Small intestine (tissue), 16 donors: ENCODE measurements at places on chromosomes 13 and 19.

- no peak for DNase-seq
Observed at GRCh38 chr19:52959613-52960295, 2.9 kb downstream of the ZNF816 start.

DNA sequence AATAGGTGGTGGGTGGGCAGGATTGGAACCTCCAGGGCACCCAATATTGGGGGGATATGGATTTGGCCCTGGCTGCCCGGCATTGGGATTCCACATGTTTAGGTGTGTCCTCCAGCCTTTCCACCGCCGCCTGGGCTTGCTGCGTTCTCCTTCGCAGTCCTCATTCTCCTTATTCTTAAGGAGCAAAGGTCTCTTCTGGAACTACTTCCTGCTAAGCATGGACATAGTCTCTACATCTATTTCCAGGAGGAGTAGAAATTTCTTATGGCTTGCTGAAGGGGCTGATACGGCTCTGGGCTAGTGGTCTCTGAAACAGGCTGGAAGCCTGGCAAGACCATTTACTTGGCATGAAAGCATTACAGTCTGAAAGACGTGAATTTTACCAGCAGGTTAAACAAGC is 9.2 kb upstream of the FCGBP start:
- peak; percentile 80 for DNase-seq

DNA sequence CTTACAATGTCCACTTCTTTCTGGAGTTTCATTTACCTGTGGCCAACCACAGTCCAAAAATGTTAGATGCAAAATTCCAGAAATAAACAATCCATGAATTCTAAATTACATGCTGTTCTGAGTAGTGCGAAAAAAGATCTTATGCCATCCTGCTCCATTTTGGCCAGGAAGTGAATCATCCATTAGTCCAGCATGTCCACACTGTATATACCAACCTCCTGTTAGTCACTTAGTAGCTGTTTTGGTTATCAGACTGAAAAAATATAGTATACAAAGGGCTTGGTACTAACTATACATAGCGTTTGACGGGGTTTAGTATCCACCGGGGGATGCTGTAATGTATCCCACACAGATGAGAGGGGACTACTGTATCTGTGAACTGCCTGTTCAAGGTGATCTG is 618.0 kb upstream of the ARGLU1 start:
- DNase-seq: no peak

DNA sequence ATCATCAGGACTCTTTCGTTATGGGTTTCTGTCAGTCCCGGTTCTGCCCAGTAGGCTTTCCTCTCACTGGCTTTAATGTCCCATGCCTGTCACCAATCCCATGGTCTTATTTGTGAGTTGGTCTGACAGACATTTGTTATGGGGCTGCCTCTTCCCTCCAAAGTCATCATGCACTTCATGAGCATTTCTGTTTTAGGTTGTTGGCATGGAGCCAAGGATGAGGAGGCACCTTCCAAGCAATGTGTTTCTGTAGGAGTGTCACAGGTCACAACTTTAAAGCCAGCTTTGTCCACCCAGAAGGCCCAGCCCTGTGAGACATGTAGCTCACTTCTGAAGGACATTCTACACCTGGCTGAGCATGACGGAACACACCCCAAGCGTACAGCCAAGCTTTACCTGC is 8.5 kb downstream of the ZNF17 start:
- no peak for DNase-seq

GRCh38 chr19:45592366-45592765 is 7.8 kb upstream of the OPA3 start:
- DNase-seq: no peak

DNA sequence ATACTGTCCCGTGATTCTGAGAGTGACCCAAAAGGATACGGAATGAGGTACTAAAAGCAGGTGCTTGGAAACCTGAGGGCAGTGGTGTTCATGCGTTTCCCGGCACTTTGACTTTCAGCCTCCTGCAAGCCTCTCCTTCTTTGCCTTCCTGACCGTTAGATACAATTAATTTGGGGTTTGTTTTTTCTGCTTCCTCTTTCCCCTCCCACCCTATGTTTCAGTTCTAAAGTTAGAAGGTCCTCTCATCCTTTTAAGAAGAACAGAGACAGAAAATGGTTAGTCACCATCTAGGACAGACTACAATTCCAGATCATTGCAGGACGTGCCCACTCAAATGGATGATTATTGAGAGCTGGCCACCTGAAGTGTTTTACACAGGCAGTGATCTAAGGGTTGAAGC is 1.8 kb upstream of the LILRB4 start:
- DNase-seq: no peak

GRCh38 chr19:4375164-4376027 is 25.0 kb downstream of the SH3GL1 start:
- DNase-seq: peak; percentile 94

GRCh38 chr13:28316836-28317235 is 178.1 kb downstream of the FLT1 start:
- DNase-seq: no peak

GRCh38 chr19:4606921-4607678 is 32.2 kb upstream of the TNFAIP8L1 start:
- DNase-seq: peak; percentile 48

DNA sequence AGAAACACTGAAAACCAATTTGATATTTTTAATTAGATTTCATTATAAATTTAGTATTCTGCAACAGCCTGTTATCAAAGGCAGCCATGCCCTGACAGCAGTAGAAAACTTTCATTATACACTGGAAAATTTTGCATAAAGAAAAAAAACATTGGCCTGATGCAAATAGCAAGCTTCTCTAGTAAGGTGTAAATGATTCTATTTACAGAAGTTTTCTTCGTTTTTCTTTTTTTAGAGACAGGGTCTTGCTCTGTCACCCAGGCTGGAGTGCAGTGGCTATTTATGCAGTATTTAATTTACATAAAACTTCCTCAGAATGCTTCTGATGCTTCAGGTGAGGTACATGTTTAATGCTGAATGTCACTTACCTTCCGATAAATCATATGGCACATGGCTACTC is 67.0 kb downstream of the ABCC4 start:
- DNase-seq: no peak

DNA sequence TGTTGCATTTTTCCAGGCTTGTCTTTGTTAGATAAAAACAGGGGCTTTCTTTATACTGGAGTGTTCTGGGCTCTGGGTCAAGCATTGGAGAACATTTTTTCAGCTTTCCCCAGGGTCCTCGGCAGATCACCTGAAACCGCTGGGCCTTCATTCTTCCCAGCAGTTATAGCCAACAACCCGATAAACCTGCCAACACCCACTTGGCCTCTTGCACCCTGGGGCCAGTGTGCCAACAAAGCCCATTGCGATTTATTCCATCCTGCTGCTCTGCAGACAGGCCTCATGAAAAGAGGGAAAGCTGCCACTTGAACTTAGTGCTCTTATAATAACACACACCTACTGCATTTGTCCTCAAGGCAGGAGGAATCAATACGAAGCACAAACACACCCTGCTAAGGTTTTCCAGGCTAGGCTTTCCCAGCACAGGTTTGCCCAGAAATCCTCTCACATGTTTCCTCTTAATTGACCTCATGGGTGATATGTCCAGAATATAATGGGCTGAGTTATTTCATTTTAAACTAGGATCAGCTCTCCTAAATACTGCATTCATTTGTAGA is 669.3 kb downstream of the LIG4 start:
- DNase-seq: no peak

GRCh38 chr13:73520566-73521289 is 461.9 kb downstream of the KLF5 start:
- DNase-seq: peak; percentile 20

DNA sequence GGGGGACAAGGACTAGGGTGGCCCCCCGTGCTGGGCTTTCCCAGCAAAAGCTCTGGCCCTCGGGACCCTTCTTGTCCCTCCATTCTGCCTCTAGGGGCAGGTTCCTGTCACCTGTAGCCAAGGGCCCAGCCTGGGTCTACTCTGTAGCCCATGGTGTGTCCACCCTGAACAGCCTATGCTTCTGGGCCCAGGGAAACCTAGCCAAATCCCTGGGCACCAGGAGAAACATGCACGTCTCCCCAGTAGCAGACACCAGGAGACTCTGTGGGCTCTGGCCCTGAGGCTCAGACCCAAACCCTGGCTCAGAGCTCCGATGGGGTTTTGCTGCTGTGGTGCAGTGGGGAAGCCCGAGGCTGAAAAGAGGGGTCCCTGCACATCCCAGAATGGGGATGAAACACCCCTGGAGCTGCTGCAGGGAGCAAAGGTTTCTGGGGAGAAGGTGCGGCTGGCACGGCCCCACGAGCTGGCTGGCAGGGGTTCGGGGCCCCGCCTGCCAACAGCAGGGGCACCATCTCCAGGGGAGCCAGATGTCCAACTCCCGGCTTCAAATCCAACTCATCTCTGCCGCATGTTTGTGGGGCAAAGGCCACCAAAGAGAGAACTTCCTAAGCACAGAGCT is 18.2 kb downstream of the CEBPG start:
- DNase-seq: peak; percentile 55

- DNase-seq: peak; percentile 34
Observed at GRCh38 chr13:79740991-79741390, 260.0 kb downstream of the NDFIP2 start.

DNA sequence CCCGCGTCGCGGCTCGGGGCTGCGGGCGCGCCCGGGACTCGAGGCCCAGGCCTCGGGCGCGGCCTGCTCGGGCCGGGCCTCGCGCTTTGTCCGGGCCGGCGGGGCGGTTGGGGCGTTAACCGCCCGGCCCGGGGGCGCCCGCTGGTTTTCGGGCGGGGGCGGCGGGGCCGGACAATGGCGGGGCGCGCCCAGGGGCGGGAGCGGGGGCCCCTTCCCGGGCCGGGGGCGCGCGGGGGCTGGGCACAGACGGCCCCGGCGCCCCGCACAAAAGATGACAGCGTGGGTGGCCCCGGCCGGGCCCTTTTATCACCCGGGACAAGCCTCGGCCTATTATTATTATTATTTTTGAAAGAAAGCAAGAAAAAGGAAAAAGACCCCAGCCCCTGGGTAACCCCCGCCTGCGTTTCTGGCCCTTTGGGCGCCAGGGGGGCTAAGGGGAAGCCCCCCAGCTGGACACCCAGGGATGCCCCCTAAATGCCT is 419 bp downstream of the KDM4B start:
- DNase-seq: no peak

DNA sequence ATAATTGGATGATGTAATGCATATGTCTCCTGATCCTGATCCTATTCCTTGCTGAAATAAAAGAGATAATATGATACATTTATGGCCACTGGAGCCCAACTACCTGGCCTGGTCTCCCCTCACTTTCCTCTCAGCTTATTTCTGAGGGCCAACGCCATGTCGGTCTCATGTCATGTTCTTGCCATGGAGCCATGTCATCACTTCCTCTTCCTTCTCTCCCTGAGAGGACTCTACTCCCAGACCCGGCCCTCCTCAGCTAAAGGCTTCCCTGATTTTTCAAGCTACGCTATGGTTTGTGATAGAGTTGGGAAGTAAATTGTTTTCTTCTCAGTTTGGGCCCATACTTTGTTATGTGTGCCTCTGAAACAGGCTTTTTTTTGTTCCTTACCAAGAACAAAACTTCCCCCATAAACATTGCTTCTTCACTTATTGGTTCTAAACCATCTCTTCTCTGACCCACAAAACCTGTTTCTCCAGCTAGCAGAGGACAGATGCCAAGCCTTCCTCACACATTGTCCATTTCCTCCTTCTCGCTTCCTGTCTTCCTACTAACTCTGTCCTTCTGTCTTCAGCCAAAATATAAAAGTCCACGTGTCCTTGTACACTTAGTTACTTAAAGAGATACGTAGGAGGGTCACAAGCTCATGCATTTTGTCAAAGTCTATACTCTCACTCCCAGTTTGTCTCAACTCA is 319.9 kb upstream of the DACH1 start:
- no peak for DNase-seq

DNA sequence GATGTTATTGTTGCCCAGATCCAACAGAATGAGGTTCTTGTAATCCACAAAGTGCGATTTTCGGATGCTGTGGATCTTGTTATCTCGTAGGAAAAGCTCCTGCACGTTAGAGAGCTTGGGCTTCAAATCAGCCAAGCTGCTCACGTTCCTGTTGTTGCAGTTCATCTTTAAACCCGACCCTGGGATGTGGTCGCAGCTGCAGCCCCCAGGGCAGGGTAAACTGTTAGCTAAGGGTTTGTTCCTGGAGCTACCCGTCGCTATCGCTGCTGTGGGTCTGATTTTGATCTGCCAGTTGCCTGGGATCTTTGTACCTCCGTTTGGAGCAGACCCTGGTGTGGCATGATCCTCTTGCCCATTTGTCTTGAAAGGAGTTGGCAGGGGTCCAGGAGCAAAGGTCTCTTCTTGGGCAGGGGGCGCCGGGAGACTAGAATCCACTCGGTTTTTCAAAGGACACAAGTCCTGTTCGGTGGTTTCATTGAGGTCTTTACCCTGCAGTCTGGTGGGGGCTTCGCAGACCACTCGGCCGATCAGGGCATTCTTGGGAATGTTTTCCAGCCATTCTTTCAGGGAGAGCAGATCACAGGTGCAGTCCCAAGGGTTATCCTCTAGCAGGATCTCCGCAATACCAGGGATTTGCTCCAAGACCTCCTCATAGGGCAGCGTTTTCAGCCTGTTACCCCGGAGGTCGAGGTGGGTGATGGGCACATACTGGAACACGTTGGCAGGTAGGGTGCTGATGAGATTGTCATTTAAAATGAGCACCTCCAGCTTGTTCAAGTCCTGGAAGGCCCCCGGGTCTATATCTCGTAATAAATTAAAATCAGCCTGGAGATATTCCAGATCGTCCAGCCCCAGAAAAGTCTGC is 1.8 kb downstream of the SLITRK1 start:
- DNase-seq: no peak

GRCh38 chr13:26880735-26881134 is 120.1 kb upstream of the GPR12 start:
- no peak for DNase-seq

- no peak for DNase-seq
Observed at GRCh38 chr19:46579361-46579879, 21.7 kb upstream of the CALM3 start.

- no peak for DNase-seq
Observed at GRCh38 chr19:10766049-10766623, 48.3 kb downstream of the DNM2 start.

GRCh38 chr13:110314516-110315245 is 7.6 kb downstream of the COL4A2 start:
- DNase-seq: no peak

- DNase-seq: no peak
Observed at GRCh38 chr13:61766667-61767058, 351.0 kb upstream of the PCDH20 start.

- peak; percentile 34 for DNase-seq
Observed at GRCh38 chr13:35478271-35479037, 2.0 kb upstream of the MAB21L1 start.

GRCh38 chr13:40922437-40923040 is 96.6 kb downstream of the ELF1 start:
- peak; percentile 91 for DNase-seq

GRCh38 chr13:41503356-41503755 is 46.0 kb downstream of the RGCC start:
- peak; percentile 56 for DNase-seq

- DNase-seq: no peak
Observed at GRCh38 chr19:4316956-4317355, 12.6 kb downstream of the FSD1 start.

GRCh38 chr13:27383104-27383921 is 41.1 kb upstream of the GTF3A start:
- no peak for DNase-seq

GRCh38 chr19:18783958-18784785 is 6.9 kb downstream of the COMP start:
- DNase-seq: no peak

- no peak for DNase-seq
Observed at GRCh38 chr19:17553256-17553655, 2.2 kb upstream of the COLGALT1 start.

GRCh38 chr19:38709671-38710415 is 34.4 kb downstream of the CAPN12 start:
- DNase-seq: no peak
